CD4-positive, alpha-beta T cell (primary cell): ENCODE measurements at places on chromosomes 5 and 9. TPM values are rescaled to one million over a fixed set of nuclear protein-coding genes. Genes with fewer than 3 reads are reported as not detected.

- no peak overlapping the region for H3K27ac ChIP-seq
- no peak for DNase-seq
- no peaks in the 10 kb centered on the region for H3K36me3 ChIP-seq
- no peaks in the 10 kb centered on the region for H3K27me3 ChIP-seq
Measured at GRCh38 chr9:13810510-13810909, 503.4 kb downstream of the NFIB start.

CFAP77 gene
- not detected for total RNA-seq

FAM81B gene
- total RNA-seq = not detected

TCF7 gene
- 480 TPM for total RNA-seq

GRCh38 chr5:39624268-39624886 lies 199.6 kb upstream of the DAB2 start:
- H3K36me3 ChIP-seq = no peaks in the 10 kb centered on the region
- H3K27me3 ChIP-seq = peaks cover 6% of the 10 kb centered on the region
- H3K27ac ChIP-seq = no peak overlapping the region
- H3K4me1 ChIP-seq = no peaks in the 10 kb centered on the region
- no peak overlapping the region for H3K4me3 ChIP-seq
- DNase-seq = no peak
